ENCODE measurements at places on chromosomes 4 and X.

DNA sequence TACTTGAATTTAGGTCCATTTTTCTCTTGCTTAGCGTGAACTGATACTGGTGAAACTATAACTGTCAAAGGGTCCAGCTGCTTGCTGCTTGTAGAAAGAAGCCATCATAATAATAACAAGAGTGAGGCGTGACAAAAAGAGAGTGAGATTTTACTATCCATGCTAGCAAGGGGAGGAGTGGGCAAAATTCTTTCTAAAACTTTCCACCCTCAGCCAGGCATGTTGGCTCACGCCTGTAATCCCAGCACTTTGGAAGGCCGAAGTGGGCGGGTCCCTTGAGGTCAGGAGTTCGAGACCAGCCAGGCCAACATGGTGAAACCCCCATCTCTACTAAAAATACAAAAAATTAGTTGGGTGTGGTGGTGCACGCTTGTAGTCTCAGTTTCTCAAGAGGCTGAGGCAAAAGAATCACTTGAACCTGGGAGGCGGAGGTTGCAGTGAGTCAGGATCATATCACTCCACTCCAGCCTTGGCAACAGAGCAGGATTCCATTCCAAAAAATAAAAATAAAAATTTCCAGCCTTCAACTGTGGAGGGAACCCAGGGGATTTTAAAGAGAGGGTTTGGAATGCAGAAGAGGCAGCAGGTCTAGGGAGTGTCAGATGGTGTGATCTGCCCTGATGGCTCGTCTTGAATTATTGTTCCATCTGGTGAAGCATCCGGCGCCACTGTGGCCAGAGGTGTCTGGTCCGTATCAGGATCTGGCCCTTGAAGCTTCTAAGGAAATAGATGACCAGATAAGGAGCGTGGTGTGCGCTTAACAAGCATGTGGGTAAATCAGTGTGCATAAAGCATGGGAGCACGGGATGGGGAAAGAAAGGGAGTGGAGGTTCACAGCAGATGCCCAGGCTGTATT, 51.8 kb downstream of the LRP2BP start:
- no peak for DNase-seq

GRCh38 chr4:94446386-94446785, 5.4 kb upstream of the PDLIM5 start:
- DNase-seq = no peak

- no peak for DNase-seq
These were observed 42.2 kb upstream of the SMIM10 start for GRCh38 chrX:134948333-134949241.

- DNase-seq = no peak
These were observed 919 bp downstream of the SOWAHD start for GRCh38 chrX:119759248-119759766.

DNA sequence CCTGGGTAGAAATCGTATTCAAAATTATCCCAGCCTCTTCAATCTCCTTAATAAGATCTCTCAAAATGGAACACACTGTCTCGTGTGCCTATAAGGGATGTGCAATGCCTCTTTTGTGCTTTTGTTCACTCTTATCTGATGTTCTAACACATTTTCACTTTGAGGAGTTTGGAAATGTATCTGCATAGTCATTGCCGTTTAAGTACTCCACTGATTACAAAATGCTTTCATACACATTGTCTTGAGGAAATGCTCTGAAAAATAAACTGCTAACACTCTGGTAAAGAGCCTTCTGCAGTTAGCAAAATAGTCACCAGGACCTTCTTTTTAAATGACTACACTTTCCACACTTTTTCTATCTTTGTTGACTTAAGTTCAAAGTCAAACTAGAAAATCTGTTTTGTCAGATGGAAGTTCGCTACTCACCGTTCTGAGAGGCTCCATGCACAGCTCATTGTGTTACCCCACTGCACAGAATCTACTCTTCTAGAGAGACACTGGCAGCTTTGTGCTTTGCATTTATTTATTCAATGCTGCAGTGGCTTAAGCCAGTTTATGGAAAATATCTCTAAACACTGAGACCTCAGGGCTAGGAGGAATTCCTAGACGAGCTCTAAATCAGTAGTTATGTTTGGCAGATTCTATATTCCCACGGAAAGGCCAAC, 159.0 kb downstream of the CHIC2 start:
- no peak for DNase-seq

GRCh38 chr4:7984286-7984925, 44.7 kb upstream of the AFAP1 start:
- no peak for DNase-seq

GRCh38 chr4:5019796-5020195, 538 bp upstream of the CYTL1 start:
- no peak for DNase-seq

GRCh38 chr4:127006446-127006877, 626.3 kb upstream of the INTU start:
- DNase-seq = no peak

DNA sequence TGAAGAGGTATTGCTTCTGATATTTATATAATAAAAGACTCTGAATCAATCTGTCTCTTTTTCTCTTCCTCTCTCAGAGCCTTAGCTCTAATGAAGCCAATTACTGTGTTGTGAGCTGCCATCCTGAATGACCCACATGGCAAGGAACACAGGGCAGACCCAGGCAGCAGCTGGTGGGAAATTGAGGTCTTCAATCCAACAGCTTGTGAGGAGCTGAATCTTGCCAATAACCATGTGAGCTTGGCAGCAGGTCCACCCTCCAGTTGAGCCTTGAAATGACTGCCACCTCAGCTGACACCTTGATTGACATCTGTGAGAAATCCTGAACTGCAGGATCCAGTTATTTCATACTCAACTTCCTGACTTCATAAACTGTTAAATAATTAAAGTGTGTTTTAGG, 149.4 kb downstream of the NDST4 start:
- no peak for DNase-seq

All from NCI-H1105 (cell line).